ENCODE measurements at places on chromosomes 3 and 15.

GRCh38 chr3:83513677-83514076 is 1445.1 kb upstream of the CADM2 start:
- no peak for DNase-seq

GRCh38 chr15:49731187-49732099 is 110.6 kb downstream of the DTWD1 start:
- DNase-seq = no peak

DNA sequence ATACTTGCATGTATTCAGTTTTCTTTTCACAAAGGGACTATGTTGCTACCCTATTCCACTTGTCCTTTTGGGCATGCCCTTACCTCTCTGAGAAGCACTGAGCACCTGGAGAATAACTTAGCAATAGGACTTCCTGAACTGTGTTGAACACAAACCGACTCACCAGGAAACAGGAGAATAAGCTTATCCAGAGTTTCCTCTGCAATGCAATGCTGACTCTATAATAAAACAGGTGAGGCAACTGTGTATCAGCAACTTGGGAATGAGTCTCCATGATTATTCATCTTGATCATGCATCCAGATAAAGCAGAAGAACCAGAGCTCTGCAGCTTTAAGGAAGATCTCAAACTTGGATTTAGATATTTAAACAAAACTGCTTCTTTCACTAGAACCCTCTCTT is 806.5 kb downstream of the IGSF11 start:
- no peak for DNase-seq

DNA sequence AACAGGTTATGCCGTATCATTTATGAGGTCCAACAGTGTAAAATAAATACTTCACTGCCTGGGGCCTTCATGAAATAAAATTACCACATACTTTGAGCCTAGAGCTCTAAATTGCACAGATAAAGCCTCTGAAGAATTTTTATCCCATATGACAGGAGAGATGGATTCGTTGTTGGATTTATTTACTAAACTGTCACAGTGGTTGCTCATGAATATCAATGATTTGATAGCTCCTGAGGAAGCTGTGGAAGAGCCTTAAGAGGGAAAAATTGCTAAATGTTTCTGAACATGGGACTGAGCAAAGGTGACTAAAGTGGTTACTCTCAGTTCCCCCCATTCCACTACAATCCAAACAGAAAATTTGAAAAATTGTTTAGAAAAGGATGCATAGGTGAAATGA is 558.9 kb upstream of the IL12A start:
- DNase-seq = no peak

DNA sequence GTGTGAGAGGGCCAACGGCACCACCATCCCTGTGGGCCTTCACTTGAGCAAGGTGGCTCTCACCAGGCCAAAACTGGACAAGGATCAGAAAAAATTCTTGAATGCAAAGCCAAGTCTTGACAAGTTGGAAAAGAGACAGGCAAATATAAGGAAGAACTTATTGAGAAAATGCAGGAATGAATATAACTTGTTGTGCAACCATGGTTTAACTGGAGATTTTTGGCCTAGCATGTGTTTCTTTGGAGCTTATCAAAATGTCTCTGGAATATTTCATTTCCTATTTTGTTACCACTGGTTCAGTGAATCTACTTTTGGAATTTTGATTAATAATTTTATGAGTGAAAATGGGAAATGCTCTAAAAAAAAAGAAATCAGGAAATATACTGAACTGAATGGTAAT is 42.5 kb downstream of the MCTP2 start:
- DNase-seq = no peak

DNA sequence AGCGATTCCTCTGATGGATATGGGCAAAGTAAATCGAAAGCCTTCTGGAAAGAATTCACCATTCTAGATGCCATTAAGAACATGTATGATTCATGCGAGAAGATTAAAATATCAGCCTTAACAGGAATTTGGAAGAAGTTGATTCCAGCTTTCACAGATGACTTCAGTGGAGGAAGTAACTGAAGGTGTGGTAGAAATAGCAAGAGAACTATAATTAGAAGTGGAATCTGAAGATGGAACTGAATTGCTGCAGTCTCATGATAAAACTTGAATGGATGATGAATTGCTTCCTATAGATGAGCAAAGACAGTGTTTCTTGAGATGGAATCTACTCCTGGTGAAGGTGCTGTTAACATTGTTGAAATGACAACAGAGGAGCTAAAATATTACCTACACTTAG is 30.1 kb upstream of the TBC1D23 start:
- DNase-seq = no peak

DNA sequence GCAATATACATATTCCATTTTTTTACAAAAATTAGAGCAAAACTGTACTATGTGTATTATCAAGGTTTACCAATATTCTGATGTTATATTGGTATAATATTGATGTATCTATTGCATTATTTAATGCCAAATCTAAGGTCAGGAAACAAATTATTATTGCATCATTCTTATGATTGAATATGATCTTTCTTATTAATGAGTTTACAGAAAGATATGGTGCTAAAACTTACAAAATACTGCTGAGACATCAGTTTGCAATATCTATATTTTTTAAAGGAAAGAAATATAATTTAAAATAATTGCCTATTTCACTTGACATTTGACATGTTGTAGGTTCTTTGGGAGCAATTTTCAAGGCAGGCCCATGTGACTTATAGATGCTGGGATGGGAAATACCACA is 357.6 kb downstream of the NLGN1 start:
- no peak for DNase-seq

DNA sequence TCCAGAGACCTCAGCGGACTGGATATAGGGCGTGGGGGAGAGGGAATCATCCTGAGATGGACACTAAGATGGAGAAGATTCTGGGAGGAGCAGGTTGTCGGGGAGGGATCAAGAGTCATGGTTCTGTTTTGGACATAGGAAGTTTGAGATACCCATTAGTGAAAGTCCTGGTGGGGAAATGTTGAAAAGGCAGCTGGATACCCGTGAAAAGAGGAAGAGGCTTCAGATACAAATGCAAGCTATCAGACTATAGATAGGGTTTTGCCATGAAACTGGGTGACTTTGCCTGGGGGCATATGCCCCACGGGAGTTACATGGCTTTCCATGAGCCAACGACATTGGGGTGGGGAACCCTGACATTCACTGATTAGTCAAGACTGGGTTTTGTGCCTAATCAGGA is 1.1 kb upstream of the GPR62 start:
- DNase-seq = no peak

- DNase-seq = no peak
These were observed 35.3 kb downstream of the ANXA2 start for GRCh38 chr15:60362321-60363086.

- DNase-seq = no peak
These were observed 31.1 kb downstream of the ACAN start for GRCh38 chr15:88834211-88834812.

DNA sequence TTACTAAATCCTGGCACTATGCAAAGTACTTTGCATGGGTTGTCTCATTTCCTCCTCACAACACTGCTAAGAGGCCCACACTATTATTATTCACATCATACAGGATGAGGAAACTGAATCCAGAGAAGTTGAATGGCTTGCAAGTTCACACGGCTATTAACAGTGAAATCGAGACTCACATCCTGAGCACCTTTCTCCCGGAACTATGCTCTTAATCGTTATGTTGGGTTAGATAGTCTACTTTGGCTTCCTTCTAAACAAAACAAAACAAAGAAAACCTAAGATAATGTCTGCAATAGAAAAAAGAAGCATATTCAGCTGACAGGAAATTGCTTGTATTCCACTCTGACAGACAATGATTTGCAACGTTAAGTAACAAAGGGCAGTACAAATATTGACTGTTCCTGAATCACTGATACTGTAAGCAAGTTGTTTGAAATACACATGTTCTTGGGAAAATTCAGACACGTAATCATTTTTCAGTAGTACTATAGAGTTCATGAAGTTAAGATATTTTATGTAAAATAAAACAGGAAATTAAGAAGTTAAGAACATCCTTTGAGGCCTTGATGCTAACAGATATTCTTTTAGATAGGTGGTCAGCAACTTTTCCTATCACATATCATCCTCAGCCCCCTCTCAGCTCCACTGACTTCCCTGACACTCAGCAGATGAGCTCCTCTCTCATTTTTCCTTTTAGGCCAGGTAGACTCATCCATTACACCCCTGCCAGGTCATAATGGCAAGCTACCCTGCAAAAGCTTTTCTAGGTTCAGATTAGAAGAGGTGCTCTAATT is 40.7 kb downstream of the C2CD4B start:
- DNase-seq = no peak

DNA sequence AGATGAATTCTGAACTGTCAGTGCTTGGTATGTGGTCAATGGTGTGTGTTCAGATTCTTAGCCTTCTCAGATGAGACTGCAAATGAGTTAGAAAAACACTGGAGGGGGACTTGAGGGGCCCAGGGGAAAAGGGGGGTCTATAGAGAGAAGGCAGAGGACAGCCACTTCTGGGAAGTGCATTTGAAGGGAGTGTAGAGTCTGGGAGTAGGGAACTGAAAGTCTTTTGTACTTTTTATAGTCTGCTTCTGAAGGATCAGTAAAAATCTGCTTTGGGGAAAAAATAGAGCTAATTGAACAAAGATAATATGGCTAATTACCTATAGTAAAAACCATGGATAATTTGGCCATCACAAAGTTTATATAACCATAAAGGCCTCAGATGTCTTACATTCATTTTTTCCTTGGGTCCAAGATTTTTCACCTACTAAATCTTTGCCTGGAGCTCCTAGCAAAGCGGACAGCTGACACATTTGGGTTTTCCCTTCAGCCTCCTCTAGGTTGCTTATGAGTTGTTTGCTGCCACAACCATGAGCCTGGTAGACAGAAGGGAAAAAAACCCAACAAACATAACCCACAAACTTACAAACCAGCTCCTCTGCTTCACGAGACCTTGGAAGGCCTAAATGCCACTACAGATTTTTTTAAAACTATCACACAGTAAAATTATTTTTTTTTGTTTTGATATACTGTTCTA is 48.8 kb downstream of the CD86 start:
- DNase-seq = no peak

GRCh38 chr3:134908271-134908670 is 113.2 kb downstream of the EPHB1 start:
- no peak for DNase-seq

DNA sequence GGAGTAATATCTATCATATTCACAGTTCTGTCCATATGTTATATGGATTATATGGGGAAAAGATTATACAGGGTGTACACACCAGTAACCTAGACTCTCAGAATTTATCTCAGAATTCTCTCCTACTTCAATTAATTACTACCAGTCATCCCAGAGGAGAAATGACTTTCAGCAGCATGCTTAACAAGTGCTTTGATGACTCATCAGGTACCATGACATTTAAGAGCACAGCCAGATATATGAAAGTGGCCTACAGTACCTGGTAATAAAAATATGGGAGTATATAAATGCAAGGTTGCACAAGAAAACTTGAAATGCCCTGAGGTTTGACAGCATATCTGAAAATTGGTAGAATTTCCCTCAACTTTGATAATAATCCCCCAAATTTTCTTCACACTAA is 1273.0 kb downstream of the OTOL1 start:
- DNase-seq = no peak
